AG09309 (cell line): ENCODE measurements at places on chromosomes 2 and 18.

- DNase-seq: no peak
Observed at GRCh38 chr2:171529914-171530313, 7.6 kb downstream of the CYBRD1 start.

DNA sequence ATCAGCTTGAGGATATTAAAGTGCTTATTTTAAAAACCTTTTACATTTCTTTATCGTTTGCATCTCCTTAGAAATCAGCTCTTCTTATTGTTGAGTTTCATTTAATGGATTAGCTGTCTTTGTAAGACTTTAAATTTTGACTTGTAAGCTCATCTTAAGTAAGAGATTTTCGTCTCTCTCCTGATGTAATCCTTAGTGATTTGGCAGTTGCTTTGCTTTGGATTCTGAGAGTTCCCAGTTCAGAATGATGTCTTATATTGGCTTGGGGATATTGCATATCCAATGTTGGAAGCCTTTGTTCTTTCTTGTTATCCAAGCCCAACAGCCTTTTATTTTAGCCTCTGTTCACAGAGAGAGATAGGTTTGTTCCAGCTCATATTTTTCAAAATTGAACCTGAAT lies 212.1 kb downstream of the ARL6IP6 start:
- DNase-seq: no peak

DNA sequence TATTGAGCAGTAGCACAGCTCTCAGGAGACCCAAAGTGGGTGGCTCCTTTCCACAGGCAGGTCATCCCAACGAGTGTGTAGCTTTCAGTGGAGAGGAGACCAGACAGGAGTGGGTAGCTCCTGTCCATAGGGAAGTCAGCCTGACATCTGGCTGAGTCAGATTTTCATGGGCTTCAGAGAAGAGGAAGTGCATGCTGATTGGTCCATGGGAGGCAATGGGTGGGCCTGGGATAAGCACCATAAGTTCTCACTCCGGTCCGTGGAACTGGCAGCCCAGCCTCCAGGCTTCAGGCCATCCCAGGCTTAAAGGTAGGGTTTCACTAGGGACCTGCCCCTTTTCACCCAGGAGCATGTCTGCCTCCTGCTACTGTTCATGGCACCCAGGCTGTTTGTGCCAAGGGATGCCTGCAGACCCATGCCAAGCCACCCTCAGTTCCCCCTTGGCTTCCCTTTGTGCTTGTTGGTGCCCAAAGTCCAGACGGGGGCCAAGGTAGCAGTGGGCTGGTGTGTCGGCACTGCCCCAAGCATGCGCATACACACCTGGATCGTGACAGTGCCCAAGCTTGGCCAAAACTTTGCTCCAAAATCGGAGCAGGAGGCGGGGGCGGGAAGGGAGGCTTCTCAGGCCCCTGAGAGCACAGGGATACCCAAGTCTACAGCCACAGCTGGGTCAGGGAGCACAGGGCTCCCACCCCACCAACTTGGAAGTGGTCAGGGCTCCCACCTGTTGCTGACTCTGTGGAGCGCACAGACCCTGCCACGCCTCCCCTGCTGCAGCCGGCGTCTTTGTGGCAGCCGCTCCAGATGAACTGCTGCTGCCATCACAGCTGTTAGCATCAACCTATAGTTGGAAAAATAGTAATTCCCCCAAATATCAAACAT lies 26.4 kb downstream of the MARCHF7 start:
- no peak for DNase-seq

GRCh38 chr18:3692113-3692621 lies 242.2 kb downstream of the TGIF1 start:
- no peak for DNase-seq

DNA sequence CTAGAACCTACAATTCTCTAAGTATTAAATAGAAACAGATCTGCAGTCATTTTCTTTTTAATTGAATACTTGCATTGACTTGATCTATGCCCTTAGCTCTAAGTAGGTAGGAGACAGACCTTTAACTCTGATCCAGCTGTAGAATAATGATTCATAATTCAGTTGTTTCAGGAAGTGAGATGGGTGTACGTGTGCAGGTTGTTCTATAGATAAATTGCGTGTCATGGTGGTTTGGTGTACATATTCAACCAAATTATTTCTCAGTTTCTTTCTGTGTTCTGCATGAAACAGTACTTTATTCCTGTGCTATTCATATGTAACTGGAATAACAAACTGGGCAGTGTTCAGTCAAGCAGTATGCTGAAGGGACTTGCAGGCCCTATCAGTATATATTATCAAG lies 34.3 kb upstream of the CD226 start:
- no peak for DNase-seq

DNA sequence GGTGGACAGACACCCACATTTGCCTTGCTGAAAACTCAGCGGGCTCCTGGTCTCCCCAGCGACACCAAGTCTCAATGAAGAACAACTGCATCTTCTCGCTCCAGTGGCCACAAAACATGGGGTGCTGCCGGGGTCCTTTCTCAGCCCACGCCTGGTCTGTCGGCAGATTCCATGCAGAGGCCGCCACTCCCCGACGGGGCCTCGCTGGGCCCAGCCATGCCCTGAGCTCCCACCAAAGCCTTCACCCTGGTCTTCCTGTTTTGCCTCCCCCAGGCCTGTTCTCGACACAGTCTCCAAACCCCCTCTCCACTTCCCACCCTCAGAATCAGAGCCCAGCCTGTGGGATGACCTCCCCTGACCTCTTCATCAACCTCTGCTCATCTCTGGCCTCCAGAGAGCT lies 31.2 kb downstream of the DIPK1C start:
- no peak for DNase-seq

- no peak for DNase-seq
Observed at GRCh38 chr2:219744066-219744465, 116.6 kb downstream of the SLC4A3 start.

GRCh38 chr2:142472382-142472781 lies 341.6 kb upstream of the LRP1B start:
- no peak for DNase-seq

DNA sequence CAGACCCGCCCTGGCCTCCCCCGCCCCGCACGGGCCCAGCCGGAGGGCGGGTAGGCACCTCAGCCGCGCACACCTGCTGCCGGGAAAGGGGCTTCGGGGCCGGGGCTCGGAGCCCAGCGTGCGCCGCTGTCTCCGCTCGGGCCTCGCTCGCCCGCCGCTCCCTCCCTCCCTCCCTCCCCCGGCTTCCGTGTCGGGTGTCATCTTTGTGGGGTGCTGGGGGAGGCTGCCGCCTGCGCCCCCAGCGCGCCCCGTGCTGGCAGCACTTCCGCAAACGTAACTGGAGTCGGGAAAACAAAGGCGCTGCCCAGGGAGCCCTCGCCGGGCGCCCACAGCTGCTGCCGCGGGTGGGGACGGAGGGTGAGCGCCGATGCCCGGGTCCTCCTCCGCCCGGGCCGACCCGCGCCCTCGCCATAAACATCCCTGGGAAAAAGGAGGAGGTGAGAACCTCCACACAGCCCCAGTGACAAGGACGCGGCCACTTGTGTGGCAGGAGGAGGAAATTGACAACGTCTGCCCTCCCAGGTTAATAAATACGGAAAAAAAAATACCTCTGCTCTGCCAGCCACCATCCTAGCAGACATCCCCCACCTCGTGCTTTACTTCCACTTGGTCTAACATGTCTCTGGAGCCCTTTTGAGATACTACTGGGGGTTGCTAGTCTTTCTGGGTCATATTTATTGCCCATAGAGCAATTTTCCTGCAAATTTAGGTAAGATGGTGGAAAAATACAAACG lies 550 bp downstream of the MFSD6 start:
- no peak for DNase-seq

DNA sequence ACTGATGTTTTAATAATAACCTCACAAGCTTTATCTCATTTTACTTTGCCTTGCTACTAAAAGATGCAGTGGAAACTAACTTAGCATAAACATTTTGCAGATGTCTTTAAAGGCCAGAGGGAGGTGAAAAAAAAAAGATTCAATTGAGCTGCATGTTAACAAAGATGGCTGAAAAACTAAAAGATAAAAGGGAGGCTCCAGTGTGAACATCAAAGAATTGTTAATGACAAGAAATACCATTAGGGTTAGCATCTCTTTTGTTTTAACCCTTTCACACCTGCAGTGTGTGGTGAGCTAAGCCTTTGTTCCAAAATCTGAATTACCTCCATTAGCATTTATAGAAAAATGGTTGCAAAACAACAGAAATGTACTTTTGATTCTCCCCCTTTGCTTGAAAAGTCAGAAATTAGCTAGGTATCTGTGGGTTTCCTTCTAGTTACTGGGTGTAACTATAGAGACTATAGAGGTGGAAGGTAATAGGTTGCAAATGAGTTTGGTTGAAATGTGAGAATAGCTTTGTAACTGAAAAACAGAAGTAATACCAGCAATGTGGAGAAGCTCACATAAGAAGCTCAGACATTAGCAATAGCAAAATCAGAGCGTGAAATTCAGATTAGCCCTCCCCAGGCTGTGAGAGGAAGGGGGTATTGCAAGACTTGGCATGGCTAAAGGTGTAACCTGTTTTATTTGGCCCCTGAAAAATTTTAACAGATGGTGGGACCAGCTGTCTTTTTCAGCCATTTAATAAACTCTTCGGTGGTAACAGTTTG lies 34.8 kb upstream of the SP5 start:
- DNase-seq: no peak

GRCh38 chr2:229838729-229839128 lies 83.1 kb downstream of the TRIP12 start:
- DNase-seq: no peak

DNA sequence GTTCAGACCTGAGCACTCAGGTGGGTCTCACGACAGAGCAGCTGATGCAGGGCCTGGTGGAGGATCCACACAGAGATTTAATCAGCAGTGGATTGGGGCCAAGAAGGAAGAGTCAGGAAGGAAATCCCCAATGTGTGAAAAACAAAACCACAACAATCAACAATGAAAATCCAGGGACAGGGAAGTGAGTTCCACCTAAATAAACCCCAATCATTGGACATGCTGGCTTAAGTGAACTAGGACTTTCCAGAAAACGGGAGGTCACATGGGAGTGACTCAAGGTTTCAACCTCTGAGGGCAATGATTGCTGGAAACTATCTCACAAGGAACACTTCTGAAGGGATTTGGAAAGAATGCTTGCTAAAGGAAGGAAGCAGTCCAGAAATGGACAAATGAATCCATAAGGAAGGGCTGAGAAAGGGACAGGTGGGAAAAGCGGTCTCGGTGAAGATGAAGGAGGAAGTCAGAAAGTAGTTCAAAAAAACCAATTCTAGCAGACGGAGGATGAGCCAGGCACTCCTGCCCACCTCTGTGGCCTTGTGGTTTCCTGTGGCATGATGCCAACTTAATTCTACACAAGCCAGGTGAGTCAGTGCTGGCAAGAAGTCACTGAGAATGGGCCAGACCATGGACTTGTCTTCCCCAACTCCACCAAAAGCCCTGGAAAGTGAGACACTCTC lies 15.4 kb upstream of the XDH start:
- DNase-seq: no peak

DNA sequence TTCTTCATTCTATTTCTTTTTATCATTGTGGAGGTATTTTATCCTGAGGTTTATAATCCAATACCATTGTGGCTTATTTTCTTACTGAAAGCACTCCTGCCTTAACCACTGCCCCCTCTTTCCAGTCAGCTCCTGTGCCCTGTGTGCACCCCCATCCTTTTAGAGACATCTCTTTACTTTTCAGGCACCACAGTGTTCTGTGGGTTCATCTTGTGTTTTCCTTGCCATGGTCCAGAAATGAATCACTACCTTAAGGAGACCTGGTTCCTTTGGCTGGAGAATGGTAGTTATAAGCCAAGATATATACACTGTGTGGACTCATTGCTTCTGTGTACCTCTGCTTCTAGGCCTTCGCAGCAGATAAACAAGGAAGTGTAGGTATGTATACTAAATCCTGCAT lies 278.3 kb downstream of the PTGR3 start:
- no peak for DNase-seq

DNA sequence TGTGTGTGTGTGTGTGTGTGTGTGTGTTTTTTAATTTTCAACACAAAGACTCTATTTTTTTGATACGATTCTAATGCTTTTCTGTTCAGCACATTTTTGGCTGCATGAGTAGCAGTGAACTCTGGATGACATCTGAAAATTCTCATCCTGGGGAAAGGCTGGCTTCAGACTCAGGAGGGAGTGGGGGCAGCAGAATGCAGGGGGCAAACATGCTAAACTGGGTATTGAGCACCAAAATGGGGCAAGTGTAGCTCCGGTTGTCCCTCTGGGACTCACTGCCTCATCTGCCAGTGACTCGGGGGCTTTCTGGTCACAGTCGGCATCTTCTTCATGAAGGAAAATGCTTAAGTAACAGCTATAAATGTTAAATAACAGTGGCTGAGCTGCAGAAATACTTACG lies 116.8 kb upstream of the PID1 start:
- DNase-seq: no peak

DNA sequence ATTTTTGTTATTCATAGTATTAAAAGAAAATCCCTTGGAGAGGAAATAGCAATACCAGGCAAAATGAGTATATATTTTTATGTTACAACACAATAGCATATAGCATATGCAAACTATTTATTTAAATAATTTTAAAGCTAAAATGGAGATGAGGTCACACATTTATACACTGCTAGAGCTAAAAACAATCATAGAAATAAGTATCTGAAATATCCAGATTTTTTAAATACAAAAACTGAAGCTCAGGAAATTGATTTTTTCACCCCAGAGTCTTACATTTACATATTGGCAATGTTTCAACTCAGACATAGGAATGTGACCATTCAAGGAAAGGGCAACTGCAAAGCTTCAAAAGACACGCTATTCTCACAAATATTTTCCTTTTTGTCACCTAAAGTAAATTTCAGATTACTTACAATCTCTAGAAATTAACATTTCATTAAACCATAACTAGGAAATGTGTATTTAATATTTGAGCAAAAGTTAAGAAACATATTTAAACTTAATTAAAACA lies 8.9 kb downstream of the TFPI start:
- DNase-seq: no peak

GRCh38 chr2:12282780-12283695 lies 433.7 kb upstream of the TRIB2 start:
- no peak for DNase-seq

- DNase-seq: no peak
Observed at GRCh38 chr2:132680544-132680943, 10.5 kb upstream of the LYPD1 start.

- no peak for DNase-seq
Observed at GRCh38 chr18:13136056-13136903, 82.3 kb upstream of the LDLRAD4 start.

GRCh38 chr2:202423139-202423538 lies 47.0 kb downstream of the BMPR2 start:
- DNase-seq: no peak

- DNase-seq: no peak
Observed at GRCh38 chr18:24019641-24020331, 5.2 kb downstream of the TTC39C start.

GRCh38 chr2:127675331-127676261 lies at the start of gene LIMS2:
TSS of gene LIMS2 (minus strand) at chr2:127675530. CDS start at chr2:127675024, 506 bp downstream.
- DNase-seq: no peak

- DNase-seq: no peak
Observed at GRCh38 chr2:239716536-239717318, 308.4 kb downstream of the NDUFA10 start.
